CD8-positive, alpha-beta memory T cell (primary cell): ENCODE measurements at places on chromosomes 13 and 19.
A peak's percentile ranks its signal among the peaks of the same experiment; 100 is the strongest.

DNA sequence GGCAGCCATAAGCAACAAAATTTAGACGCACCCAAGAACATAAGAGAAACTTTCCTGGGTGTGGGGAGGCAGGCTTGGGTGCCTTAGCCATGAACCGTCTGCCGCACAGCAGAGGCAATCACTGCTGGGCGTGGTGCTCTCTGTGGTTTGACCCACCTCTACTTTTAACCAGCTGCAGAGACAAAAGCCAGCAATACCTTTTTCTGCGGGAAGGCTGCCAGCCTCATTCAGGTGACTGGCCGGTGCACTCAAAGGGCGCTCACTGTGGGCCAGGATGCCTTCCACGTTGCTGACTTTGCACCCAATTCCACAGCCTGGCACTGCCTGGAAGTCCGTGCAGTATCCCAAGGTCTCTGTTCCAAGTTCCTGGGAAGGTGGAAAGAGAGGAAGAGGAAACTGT lies 69.1 kb downstream of the ATP7B start:
- DNase-seq, result no peak

DNA sequence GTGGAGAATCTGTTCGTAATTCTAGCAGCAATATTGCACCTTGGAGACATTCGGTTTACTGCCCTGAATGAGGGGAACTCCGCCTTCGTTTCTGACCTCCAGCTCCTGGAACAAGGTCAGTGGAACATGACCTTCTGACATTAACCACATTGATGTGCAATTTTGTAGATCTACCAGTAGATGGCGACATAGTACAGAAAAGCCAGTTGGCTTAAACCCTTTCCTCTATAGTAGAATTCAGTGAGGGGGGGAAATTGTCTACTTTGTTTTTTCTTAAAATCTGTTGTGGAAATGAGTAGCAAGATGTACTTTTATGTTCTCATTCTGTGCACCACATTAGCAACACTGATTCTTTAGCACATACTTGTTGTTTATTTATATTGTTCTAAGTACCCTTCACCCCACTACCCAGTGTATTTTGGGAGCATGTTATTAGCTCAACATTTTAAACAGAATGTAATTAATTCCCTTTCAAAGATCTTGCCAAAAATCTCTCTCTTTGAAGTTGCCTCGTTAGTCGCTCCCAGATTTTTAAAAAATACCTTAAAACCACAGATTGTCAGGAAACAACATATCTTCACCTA lies 332.2 kb downstream of the MYO16 start:
- no peak for DNase-seq

GRCh38 chr19:16112778-16113177 lies 1.1 kb downstream of the RAB8A start:
- DNase-seq, result no peak

- DNase-seq, result peak; percentile 90
These were observed at the start of gene AKT2 for GRCh38 chr19:40284501-40285352. Gene AKT2 (minus strand): TSS chr19:40285345. CDS start chr19:40265267, 20,078 bp downstream.

DNA sequence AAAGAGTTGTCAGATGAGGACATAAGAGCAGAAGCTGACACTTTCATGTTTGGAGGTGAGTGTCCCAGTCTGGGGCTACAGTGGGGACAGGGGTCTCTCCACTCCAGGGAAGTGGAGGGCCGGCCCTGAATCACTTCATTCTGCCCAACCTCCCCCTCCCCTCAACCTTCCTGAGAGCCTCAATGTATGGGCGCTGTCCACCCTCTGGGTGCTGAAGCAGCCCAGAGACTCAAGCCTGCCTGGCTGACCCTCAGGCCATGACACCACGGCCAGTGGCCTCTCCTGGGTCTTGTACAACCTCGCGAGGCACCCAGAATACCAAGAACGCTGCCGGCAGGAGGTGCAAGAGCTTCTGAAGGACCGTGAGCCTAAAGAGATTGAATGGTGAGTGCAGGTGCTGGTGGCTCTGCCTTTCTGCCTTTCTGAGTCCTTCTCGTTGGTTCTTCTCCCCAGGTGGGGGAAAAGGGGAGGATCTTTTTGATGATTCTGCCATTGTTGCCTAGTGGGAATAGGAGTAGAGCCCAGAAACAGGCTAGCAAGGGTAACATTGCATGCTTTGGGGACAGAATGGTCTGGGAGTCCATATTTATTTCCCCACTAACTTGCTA lies 8.8 kb downstream of the CYP4F8 start:
- no peak for DNase-seq

DNA sequence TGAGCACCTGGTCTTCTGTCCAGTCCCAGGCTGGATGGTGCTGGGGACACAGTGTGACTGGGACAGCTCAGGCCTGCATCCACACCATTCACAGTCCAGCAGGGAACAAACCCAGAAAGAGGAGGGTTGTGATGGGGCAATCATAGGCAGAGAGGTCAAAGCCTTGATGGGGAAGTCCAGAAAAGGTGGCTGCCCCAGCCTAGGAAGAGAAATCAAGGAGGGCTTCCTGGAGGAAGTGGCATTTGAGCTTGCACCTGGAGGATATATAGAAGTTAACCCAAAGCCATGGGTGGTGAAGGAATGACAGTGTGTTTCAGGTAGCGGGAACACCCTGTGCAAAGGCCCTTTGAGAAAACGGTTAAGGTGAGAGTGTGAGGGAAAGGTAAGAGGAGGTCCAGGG lies 2.6 kb upstream of the PRX start:
- DNase-seq, result no peak

- no peak for DNase-seq
These were observed 7.8 kb downstream of the CYP4F11 start for GRCh38 chr19:15926484-15926883.

GRCh38 chr19:12840091-12841079 lies 2.1 kb downstream of the MAST1 start:
- DNase-seq, result peak; percentile 53

DNA sequence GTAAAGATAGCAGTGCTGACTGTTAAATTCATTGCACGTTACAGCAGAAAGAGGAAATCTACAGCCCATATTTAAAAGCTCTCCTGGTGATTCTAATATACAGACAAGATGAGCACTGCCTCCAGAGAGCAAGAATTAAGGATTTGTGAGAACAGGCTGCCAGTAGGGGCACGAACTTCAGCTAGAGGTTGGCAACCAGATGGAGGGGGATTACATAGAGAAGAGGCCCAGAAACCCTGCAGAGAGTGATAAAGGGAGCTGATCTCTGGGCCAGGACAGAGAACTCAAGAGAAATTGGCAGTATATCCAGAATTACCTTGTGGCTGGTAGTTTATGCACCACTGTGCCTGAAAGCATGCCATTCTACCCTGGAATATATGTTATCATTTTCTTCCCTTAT lies 144.8 kb downstream of the UFM1 start:
- no peak for DNase-seq

- no peak for DNase-seq
These were observed 4.2 kb downstream of the DHX34 start for GRCh38 chr19:47353307-47353712.

DNA sequence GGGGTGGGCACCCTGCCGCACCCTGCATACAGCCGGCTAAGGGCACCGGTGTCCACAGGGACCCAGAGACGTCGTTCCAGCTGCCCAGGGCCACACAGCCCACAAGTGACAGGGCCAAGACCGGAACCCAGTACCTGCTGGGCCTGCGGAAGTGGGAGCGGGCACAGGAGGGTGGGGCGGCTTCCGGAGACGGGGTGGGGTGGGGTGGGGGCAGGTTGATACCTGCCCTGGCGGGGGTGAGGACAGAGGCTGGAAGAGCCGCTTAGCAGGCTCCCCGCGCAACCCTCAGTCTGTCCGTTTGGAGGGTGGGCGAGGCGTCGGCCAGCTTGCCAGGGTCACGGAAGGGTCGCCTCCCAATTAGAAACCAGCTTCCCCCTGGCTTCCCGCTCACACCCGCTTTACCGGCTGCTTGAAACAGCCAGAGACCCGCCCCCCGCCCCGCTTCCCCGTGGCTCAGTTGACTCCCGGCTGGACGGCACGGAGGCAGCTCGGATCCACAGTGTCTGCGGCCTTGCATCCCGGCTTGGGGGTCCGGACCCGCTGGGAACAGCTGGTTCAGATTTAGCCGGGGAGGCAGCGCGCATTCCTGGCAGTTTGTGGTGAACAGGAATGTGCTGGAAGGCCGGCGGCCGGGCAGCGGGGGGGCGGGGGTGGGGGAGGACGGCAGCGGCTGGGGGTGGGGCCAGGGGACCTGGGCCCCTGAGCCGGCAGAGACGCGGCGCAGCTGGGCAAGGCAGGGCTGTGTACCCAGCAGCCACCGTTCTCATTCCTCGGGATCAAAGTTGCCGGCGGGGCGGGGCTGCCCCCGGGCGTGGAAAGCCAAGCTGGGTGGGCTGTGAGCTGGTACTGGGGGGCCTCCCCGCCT lies 1.9 kb downstream of the CNN2 start:
- DNase-seq, result peak; percentile 66

GRCh38 chr13:93977986-93978385 lies 501.5 kb downstream of the DCT start:
- no peak for DNase-seq

GRCh38 chr19:23460656-23461055 lies 65.4 kb upstream of the ZNF91 start:
- DNase-seq, result no peak
